ENCODE measurements at places on chromosomes 16 and 17. TPM values are rescaled to one million over a fixed set of nuclear protein-coding genes. Genes with fewer than 3 reads are reported as not detected.

The C17orf50 gene
- not detected for total RNA-seq

The KCNJ16 gene
- total RNA-seq: not detected

The TBX21 gene
- not detected for total RNA-seq

The AOC2 gene
- 0.81 TPM for total RNA-seq

The CRISPLD2 gene
- total RNA-seq: 411 TPM

The ABCC3 gene
- total RNA-seq: 2.0 TPM

The ABCA6 gene
- 72.3 TPM for total RNA-seq

The TLCD3B gene
- not detected for total RNA-seq

The PDILT gene
- not detected for total RNA-seq

The FAM20A gene
- 3.6 TPM for total RNA-seq

The CARD14 gene
- not detected for total RNA-seq

The GAST gene
- total RNA-seq: not detected

The CLEC19A gene
- not detected for total RNA-seq

The ALOX15 gene
- not detected for total RNA-seq

The VPS9D1 gene
- total RNA-seq: 7.4 TPM

The PLLP gene
- total RNA-seq: 11.4 TPM

The P2RX5 gene
- not detected for total RNA-seq

The GPRC5C gene
- 14.4 TPM for total RNA-seq

The PRR35 gene
- not detected for total RNA-seq

The TPSD1 gene
- total RNA-seq: 2.8 TPM

The CCL8 gene
- 0.81 TPM for total RNA-seq

The IRX5 gene
- not detected for total RNA-seq

The PRR29 gene
- total RNA-seq: 0.57 TPM

The CDC42EP4 gene
- total RNA-seq: 74.5 TPM

The GPR179 gene
- 0.13 TPM for total RNA-seq

All from gastroesophageal sphincter (tissue), 4 donors.